Foreskin keratinocyte (primary cell): ENCODE measurements at places on chromosomes 1 and 21. TPM values are rescaled to one million over a fixed set of nuclear protein-coding genes. Genes with fewer than 3 reads are reported as not detected.

DNA sequence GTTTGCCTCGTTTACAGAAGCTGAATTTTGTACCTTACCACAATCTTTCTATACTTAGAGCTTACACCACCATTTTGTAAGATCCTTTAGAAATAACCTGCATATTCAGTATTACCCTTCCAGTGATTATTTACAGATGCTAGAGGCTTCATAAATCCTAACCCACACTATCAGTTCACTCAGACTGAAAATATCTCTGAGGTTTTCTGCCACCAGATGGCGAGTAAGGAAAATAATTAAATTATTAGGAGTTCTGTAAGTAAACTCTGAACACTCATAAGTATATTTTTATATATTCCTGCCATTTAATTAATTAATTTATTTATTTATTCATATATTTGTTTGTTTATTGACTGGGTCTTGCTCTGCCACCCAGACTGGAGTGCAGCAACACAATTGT, 1635.2 kb downstream of the PLA2G4A start:
- no peak for DNase-seq

GRCh38 chr1:1441002-1441888, 5.8 kb downstream of the VWA1 start:
- no peak for DNase-seq

- no peak for DNase-seq
These were observed 31.9 kb upstream of the KCNA2 start for GRCh38 chr1:110638058-110638457.

DNA sequence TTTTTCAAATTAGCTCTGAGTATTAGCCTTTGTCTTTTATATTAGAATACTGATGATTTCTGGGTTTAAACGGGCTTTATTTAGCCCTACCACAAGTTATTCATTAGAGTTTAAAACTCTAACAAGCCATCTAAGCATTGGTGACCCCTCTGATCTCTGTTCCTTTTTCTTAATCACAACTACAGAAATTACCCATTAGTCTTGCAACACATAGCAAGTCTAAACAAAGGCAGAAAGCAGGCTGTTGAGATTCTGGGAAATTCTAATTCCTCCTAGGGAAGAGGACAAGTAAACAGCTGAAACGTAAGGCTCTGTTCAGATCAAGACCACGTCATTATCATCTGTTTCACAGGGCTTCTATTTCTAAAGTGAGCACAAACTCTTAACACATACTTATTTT, 491.2 kb upstream of the ZRANB2 start:
- no peak for DNase-seq

GRCh38 chr1:116226017-116226416, 114.8 kb downstream of the MAB21L3 start:
- no peak for DNase-seq

OR2T35 gene
- total RNA-seq = not detected in 2 replicates

ZYG11A gene
- 2.5 and 2.8 TPM in 2 replicates for total RNA-seq
